RWPE1 (cell line): ENCODE measurements at places on chromosomes 11 and 22.

DNA sequence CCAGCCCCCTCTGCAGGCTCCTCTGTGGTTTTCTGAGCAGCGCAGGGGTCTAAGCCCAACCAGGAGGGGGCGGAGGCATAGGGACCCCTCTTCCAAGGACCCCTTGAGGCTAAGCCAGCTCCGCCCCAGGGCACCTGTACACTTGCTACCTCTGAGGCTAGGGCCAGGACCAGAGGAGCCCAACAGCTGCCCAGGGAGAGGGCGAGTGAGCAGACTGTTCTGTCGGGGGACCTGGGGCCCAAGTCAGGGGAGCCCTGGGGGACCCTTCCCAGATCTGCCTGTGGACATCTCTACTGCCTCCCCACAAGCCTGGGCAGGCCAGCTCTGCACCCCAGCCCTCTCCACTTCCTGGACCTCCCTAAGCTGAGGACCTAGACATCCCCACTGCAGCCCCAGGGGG is 1.8 kb downstream of the B4GALNT4 start:
- DNase-seq = no peak

GRCh38 chr22:19811811-19812771 is 42.6 kb downstream of the GNB1L start:
- DNase-seq = no peak

DNA sequence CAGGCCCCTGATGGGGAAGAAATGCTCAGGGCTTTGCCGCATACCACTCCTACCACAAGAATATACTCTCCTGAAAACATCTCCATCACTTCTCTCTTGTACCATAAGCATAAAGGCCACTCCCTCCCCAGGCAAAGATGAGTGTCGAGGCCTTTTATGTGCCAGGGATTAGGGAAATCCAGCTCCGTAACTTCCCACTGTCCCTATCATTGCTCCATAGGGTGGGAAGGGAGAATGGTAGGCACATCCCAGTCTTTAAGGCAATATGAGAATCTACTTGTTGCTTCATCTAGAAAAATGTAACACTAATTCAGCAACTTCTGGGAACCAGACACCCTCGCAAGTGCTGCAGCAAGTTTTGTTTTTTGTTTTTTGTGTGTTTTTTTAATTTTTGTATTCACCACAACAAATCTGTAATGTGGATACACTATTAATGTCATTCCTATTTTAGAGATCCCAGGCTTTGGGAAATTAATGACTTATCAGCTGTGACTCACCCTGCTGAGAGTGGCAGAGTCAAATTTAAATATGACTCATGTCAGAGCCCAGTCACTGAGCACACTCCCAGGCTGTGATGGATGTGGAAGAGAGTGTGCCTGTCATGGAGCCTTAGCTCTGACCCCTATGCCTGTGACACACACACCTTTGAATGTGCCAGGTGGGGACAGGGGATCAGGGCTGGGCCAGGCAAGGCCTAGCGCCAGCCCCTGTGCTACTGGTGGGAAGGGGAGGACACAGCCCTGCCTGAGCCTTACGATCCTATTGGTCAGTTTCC is 23.4 kb downstream of the PANX1 start:
- DNase-seq = peak; percentile 95

- DNase-seq = no peak
These were observed 552 bp downstream of the PRR33 start for GRCh38 chr11:1890856-1891830.

DNA sequence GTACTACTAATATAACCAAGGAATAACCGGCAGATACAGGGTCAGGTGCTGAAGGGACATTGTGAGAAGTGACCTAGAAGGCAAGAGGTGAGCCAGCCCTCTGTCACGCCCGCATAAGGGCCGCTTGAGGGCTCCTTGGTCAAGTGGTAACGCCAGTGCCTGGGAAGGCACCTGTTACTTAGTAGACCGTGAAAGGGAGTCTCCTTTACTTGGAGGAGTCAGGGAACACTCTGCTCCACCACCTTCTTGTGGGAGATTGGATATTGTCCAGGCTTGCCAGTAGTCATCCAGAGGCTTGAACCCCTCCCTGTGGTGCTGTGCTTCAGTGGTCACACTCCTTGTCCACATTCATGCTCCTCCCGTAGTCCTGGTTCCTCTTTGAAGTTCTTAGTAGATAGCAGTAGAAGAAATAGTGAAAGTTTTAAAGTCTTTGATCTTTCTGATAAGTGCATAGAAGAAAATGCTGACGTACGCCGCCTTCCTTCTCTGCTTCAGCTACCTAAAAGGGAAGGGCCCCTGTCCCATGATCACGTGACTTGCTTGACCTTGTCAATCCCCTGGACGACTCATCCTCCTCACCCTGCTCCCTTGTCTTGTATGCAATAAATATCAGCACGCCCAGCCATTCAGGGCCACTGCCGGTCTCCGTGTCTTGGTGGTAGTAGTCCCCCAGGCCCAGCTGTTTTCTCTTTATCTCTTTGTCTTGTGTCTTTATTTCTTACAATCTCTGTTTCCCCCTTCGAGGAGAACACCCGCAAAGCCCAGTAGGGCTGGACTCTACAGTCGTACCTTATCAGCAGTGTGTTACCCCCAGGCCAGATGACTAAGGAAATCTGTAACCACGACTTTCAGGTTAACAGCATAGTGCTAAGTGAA is 6.1 kb downstream of the NUP50 start:
- no peak for DNase-seq

GRCh38 chr11:8794677-8795103 is 112.1 kb downstream of the RPL27A start:
- DNase-seq = no peak

- no peak for DNase-seq
These were observed 26.4 kb downstream of the APOL3 start for GRCh38 chr22:36134182-36134581.

DNA sequence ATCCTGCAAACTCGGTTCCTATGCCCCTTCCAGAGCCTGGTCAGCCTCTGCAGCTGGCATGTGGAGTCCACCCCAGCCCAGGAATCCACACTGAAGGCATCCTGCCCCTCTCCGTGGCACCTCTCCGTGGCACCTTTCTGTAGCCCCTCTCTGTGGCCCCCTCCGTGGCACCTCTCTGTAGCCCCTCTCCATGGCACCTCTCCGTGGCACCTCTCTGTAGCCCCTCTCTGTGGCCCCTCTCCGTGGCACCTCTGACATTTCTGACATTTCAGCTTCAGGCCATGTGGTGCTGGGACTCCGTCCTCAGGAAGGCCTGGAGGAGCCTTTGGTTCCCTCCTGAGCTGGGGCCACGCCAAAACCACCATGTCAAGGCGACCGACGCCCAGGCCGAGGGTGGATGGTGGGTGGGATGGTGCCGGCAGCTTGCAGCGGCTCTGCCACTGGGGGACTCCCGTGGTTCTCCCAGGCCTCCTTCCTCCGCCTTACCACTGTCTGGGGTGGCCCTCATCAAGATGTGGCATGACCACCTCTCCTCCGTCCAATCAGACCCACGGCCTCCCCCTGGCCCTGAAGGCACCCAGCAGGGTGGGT is 1518.5 kb downstream of the BRD1 start:
- DNase-seq = no peak

GRCh38 chr22:29266564-29267461 is 968 bp downstream of the RHBDD3 start:
- no peak for DNase-seq

DNA sequence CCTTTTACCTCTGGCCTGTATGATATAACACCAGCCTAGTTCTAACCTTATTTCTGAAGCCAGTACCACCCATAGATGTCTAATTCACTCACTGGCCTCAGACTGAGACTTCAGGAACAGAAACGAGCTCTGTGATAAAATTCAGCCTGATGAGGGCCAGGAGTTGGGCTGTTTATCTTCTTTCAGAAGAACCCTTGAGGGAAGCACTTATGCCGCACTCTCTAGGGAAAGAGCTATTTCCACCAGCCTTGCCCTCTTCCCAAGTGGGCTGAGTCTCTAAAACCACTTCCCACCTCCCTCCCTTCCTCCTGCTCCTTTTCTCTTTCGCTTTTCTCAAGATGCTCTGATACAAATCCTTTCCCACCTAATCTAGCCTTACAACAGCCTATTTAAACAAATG is 2.0 kb upstream of the OR52B4 start:
- DNase-seq = no peak

DNA sequence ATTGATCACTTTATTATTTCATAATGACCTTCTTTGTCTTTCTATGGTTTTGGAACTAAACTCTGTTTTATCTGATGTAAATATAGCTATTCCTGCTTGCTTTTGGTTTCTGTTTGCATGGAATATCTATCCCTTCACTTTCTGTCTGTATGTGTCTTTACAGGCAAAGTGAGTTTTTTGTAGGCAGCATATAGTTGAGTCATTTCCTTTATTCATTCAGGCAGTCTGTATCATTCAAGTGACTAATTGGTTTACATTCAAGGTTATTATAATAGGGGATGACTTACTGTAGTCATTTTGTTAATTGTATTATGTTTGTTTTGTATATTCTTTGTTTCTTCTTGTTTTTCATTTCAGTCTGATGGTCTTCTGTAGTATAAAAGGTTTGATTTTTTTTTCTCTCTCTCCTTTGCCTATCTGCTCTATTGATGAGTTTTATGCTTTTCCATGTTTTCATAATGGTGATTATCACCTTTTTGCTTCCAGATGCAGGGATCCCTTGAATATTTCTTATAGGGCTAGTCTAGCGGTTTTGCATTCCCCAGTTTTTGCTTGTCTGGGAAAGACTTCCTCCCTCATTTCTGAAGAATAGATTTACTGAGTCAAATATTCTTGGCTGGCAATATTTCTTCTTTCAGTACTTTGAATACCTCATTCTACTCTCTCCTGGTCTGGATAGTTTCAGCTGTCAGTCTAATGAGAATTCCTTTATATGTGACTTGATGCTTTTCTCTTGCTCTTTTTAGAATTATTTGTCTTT is 50.4 kb downstream of the GDPD4 start:
- DNase-seq = peak; percentile 85

- no peak for DNase-seq
These were observed at the start of gene KIRREL3 for GRCh38 chr11:127000291-127000968. TSS of gene KIRREL3 (minus strand) at chr11:127000770.

GRCh38 chr11:17812091-17812864 is 77.7 kb downstream of the KCNC1 start:
- DNase-seq = no peak

DNA sequence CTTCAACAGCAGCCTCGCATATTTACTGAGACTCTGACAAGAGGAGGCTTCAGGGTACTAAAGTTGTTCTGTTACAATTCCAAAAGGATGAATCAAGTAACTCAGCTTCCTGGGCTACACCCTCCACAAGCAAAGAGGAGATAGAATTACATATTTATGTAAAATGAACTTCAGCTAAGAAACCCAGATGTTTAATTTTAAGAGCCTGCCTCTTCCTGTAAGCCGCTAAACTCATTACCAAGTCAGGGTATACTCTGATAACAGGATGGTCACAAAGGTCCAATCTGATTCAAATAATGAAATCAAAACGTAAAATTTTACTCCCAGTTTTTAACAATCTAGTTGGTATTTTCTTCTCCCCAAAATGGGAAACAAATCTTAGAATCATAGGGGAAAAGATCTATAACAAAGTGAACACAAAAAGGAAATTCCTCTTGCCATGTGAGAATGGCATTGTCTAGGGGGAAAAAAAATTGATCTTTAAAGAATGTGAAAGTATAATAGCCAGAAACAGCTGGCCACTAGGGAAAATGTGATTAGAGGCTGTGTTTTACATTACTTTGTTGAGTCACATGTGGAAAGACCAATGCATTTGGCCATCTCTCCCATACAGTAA is 30.9 kb downstream of the CHEK2 start:
- DNase-seq = peak; percentile 45

DNA sequence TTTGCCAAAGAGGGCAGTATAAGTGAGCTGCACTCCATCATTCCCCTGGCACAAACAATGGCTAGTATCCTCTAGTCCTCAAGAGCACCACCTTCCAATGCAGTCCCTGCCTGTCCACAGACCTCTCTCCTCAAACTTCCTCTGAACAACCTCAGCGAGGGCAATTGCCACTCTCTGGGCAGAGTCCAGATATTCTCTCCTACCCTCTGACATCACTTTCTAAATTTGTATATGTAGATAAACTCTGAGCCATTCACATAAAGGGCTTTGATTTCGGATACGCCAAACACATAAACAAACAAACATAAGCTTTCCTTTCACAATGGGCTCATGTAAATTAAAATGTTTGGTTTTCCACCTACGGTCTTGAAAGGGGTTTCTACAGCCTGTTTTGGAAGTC is 3.0 kb upstream of the SLC43A3 start:
- DNase-seq = no peak

- DNase-seq = no peak
These were observed 6.5 kb downstream of the TCF20 start for GRCh38 chr22:42263944-42264343.

DNA sequence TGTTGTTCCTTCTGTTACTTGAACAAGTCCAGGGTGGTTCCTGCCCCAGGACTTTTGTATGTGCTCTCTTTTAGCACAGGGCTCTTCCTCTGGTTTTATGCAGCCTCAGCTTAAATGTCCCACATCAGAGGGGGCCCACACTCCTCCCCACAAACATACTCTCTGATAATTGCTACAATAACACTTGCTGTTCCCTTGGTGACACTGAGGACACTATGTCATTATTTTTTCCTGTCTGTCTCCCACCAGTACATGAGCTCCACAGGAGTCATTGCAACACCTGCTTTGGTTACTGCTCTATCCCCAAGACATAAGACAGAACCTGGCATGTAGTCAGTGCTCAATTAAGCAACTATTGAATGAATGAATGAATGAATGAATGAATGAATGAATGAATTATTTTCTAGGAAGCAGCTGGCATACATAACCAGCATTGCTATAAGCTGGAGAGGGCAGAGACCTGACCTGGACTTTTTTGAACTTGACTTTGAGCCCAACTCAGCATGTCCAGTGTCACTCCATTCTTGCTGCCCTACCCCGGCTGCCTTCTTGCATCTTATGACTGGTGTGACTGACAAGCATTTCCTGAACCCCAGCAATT is 7.5 kb upstream of the WNT7B start:
- no peak for DNase-seq

DNA sequence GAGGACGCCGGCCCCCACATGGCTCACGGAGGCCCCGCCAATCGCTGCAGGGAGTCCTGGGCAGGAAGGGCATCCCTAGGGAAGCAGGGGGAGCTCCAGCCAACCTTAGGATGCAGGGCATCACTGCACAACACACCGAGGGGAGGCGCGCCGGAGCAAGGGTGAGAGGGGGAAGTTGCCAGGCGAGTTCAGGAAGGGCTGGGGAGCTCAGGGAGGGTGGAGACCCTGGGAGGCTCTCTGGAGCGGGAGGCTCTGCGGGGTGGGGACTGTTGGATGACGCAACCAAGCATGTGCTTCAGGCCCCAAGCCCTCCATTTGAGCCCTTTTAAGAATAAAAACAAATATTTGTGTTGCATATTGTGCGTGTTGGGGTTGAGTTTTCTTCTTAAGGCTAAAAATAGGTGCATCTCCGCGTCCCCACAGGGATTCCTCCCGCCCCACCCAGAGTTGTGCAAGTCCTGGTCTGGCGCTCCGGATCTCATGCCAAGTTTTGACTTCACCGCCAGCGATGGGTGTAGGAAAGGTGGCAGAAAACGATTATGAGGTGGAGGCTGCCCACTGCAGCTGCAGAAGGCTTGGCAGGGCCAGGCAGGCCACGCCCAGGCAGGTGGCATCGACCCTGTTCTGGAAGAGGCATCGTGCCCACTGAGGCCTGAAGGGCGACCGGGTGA is 65.2 kb downstream of the WNT7B start:
- DNase-seq = peak; percentile 77

GRCh38 chr22:17912945-17913721 is 111.2 kb downstream of the MICAL3 start:
- DNase-seq = no peak

GRCh38 chr11:121520243-121521144 is 67.7 kb upstream of the SORL1-AS1 start:
- DNase-seq = peak; percentile 9

- no peak for DNase-seq
These were observed 10.9 kb upstream of the DKK3 start for GRCh38 chr11:12019337-12019736.

- no peak for DNase-seq
These were observed 222.2 kb upstream of the TENM4 start for GRCh38 chr11:79663017-79663416.

- DNase-seq = no peak
These were observed 2.4 kb downstream of the CRELD2 start for GRCh38 chr22:49920859-49921258.
